B cell (primary cell): ENCODE measurements at places on chromosomes 7 and 10. TPM values are rescaled to one million over a fixed set of nuclear protein-coding genes. Genes with fewer than 3 reads are reported as not detected.

DNA sequence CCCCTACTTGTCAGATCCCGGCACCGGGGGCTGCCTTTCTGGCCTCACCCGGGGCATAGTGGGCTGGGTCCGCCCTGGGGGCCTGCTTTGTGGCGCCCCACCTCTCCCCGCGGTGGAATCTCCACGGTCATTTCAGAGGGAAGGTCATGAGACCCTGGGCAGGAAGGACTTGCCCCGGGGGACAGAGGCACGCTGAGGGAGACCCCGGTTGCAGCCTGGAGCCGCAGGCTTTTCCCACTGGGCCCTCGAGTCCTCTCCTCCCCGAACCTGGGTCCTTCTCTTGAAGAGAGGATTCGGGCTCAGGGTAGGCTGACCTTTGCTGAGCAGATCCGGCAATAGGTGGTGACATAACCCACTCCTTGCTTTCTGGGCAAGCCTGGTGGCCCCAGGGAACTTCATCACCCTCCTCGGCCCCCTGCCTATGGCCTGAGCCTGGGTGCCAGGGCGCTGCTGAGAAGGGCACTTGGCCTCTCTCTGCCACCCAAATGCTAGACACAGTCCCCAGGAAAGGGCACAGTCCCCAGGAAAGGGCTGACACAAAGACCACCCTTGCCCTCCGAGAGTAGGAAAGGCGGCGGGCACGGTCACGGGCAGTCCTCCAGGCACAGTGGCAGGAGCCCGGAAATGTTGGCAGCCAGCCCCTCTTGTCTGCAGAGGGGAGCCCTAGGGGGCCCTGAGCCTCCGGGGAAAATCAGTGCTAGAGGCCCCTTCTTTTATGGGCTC is 36.2 kb downstream of the FKBP6 start:
- no peak for DNase-seq
- H3K4me3 ChIP-seq, result no peak overlapping the region
- peaks cover 11% of the 10 kb centered on the region for H3K4me1 ChIP-seq
- no peak overlapping the region for H3K27ac ChIP-seq

ZNF783 gene
- 43.8 and 44.8 TPM in 2 replicates for total RNA-seq

HEPACAM2 gene
- not detected in 2 replicates for total RNA-seq

- peaks cover 39% of the 10 kb centered on the region for H3K27me3 ChIP-seq
- no peaks in the 10 kb centered on the region for H3K36me3 ChIP-seq
- peaks cover 5% of the 10 kb centered on the region for H3K4me1 ChIP-seq
- no peak for DNase-seq
- H3K27ac ChIP-seq, result no peak overlapping the region
These were observed 18.7 kb upstream of the PTF1A start for GRCh38 chr10:23173214-23174073.

GRCh38 chr7:7321681-7322080 is 139.3 kb downstream of the C1GALT1 start:
- no peaks in the 10 kb centered on the region for H3K27me3 ChIP-seq
- no peaks in the 10 kb centered on the region for H3K36me3 ChIP-seq
- H3K27ac ChIP-seq, result no peak overlapping the region
- no peak overlapping the region for H3K4me3 ChIP-seq

PRXL2A gene
- total RNA-seq, result 9.4 and 11.2 TPM in 2 replicates

FKBP6 gene
- not detected in 2 replicates for total RNA-seq

NMT2 gene
- 72.1 and 73.3 TPM in 2 replicates for total RNA-seq

DNA sequence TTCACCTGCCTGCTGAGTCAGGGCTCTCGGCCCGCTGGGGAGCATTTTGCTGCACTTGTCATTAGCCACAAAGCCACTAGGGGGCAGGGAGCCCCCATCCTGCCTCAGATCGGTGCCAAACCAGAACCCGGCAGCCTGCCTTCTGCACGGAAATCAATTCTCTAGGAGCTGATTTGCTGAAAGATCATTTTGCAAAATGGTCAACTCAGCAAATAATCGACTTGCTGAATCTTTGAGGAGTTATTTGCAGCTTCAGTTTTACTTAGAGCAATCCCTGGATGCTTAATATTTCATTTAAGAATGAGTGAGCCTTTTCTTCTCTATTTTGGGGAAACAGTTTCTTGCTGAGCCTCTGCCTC is 1.7 kb upstream of the GIMAP8 start:
- H3K27ac ChIP-seq, result no peak overlapping the region
- H3K27me3 ChIP-seq, result no peaks in the 10 kb centered on the region

GRCh38 chr10:124227055-124227975 is 133.9 kb upstream of the CHST15 start:
- H3K36me3 ChIP-seq, result no peaks in the 10 kb centered on the region
- no peaks in the 10 kb centered on the region for H3K27me3 ChIP-seq
- H3K27ac ChIP-seq, result no peak overlapping the region
- peaks cover 10% of the 10 kb centered on the region for H3K4me1 ChIP-seq
- H3K4me3 ChIP-seq, result no peak overlapping the region
- DNase-seq, result peak; percentile 24

- no peaks in the 10 kb centered on the region for H3K36me3 ChIP-seq
- H3K27ac ChIP-seq, result no peak overlapping the region
- DNase-seq, result no peak
- H3K4me3 ChIP-seq, result no peak overlapping the region
- H3K27me3 ChIP-seq, result no peaks in the 10 kb centered on the region
- H3K4me1 ChIP-seq, result peaks cover 6% of the 10 kb centered on the region
These were observed 150.0 kb downstream of the CAMK1D start for GRCh38 chr10:12499076-12499986.

DNA sequence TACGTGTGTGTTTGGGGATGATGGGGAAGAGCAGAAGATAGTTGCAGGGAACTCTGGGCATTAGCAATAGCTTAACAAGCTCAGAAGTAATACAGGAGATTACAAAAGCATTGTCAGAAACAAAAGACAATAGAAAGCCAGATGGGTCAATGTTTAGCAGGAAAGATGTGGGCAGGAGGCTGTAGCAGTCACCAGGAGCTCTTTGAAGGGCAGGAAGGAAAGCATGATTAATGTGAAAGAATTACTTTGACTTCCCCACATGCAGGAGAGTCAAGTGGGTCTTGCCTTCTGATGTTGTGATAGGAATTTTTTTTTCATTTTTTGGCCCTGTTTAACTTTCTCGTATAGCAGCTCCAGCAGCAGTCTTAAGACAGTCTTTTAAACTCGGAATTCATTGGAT is 6.0 kb upstream of the SMNDC1 start:
- H3K27ac ChIP-seq, result no peak overlapping the region
- H3K36me3 ChIP-seq, result no peaks in the 10 kb centered on the region
- no peaks in the 10 kb centered on the region for H3K27me3 ChIP-seq
- DNase-seq, result no peak
- H3K4me3 ChIP-seq, result no peak overlapping the region

GPR37 gene
- total RNA-seq, result not detected in 2 replicates

- H3K4me3 ChIP-seq, result no peak overlapping the region
- H3K27me3 ChIP-seq, result no peaks in the 10 kb centered on the region
- DNase-seq, result no peak
These were observed 355.3 kb downstream of the FGFR2 start for GRCh38 chr10:121242741-121243608.

C10orf62 gene
- total RNA-seq, result not detected in 2 replicates

DNA sequence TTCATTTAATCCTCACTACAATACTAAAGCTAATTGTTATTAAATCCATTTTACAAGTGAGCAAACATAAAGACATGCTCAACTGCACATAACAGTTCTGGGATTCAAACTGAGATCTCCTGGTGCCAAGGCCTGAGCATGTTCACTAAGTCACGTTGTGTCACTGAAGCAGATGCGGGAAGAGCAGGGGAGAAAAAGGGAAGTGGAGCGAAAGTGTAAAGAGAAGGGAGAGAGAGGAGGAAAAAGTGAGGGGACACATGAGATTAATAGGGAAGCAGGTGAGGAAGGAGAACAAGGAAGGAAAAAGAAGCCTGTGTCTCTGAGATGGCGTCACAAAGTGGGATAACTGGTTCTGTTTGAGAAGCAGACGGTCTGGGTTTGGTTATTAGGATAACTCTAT is 38.9 kb upstream of the KAT6B start:
- DNase-seq, result no peak
- no peak overlapping the region for H3K4me3 ChIP-seq

GNAT3 gene
- not detected in 2 replicates for total RNA-seq

- no peak overlapping the region for H3K4me3 ChIP-seq
- H3K36me3 ChIP-seq, result no peaks in the 10 kb centered on the region
- H3K4me1 ChIP-seq, result peaks cover 25% of the 10 kb centered on the region
- no peak overlapping the region for H3K27ac ChIP-seq
- H3K27me3 ChIP-seq, result no peaks in the 10 kb centered on the region
These were observed 156.5 kb upstream of the PPP2R2D start for GRCh38 chr10:131744346-131744745.

- peak overlapping the region; percentile 97 for H3K27ac ChIP-seq
- H3K4me1 ChIP-seq, result peaks cover 75% of the 10 kb centered on the region
- no peaks in the 10 kb centered on the region for H3K27me3 ChIP-seq
- DNase-seq, result peak; percentile 88
- H3K4me3 ChIP-seq, result peak overlapping the region; percentile 46
- H3K36me3 ChIP-seq, result peaks cover 39% of the 10 kb centered on the region
These were observed 41.9 kb downstream of the WIPI2 start for GRCh38 chr7:5231811-5232484.

DNA sequence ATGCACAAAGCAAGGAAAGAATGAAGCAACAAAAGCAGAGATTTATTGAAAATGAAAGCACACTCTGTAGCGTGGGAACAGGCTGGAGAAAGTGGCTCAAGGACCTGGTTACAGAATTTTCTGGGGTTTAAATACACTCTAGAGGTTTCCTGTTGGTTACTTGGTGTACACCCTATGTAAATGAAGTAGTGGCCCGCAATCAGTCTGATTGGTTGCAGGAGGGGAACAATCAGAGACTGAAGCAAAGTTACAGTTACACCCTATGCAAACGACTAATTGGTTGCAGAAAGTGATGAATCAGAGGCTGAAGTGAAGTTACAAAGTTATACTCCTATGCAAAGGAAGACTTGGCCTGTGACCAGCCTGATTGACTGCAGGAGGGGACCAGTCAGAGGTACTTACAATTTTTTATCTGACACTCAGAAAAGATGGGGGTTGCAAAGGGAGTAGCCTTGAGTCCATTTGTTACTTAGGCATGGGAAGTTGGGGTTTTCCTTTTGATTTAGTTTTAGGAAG is 3.6 kb upstream of the MTPN start:
- peak overlapping the region; percentile 19 for H3K4me3 ChIP-seq
- H3K4me1 ChIP-seq, result peaks cover 55% of the 10 kb centered on the region
- peak; percentile 86 for DNase-seq
- no peaks in the 10 kb centered on the region for H3K27me3 ChIP-seq
- H3K36me3 ChIP-seq, result peaks cover 2% of the 10 kb centered on the region
- H3K27ac ChIP-seq, result peak overlapping the region; percentile 78

CNPY1 gene
- not detected in 2 replicates for total RNA-seq

MGAM2 gene
- total RNA-seq, result not detected in 2 replicates

- DNase-seq, result no peak
- peaks cover 8% of the 10 kb centered on the region for H3K4me1 ChIP-seq
- H3K36me3 ChIP-seq, result no peaks in the 10 kb centered on the region
These were observed 6.3 kb downstream of the UNC5B start for GRCh38 chr10:71218651-71219050.
